Activated CD8-positive, alpha-beta T cell treated with anti-CD3 and anti-CD28 coated beads for 36 hours (primary cell): ENCODE measurements at places on chromosomes 3 and 15. TPM values are rescaled to one million over a fixed set of nuclear protein-coding genes. Genes with fewer than 3 reads are reported as not detected.

PLCB2 gene
- 58.8 TPM for total RNA-seq

DNA sequence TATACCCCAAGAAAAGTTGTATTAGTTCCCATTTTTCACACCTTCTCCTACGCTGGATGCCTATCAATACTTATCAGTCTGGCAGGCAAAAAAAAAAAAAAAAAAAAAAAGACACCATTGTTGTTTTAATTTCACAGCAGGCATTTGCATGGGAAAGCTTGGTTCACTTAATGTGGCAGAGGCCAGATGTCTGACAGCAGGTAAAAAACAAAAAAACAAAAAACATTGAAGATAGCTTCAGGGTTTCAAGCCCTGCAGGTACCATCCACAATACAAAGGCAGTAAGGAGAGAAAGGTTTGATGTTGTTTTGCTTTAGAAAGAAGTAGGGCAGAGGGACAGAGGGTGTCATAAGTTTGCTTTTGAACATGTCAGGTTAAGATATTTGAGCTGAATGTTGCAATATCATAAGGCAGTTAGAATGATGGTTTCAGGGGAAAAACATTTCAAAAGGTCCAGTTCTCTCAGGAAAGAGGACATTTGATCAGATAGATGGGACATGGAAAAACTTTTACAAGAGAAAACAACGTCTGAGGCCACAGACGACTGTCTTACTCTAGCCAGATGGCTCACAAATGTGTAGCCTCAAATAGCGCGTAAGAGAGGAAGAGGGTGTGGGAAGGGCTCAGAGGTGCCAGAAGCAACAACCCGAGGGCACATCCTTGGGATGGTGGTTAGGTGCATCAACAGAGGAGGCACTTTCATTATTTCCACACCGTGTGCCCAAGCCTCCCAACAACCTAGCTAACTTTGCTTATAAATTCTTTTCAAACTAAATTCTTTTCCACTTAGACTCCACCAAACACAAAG, 25.7 kb downstream of the PCOLCE2 start:
- DNase-seq: peak; percentile 18

GRCh38 chr3:52967398-52967797, 70.0 kb upstream of the STIMATE start:
- DNase-seq: no peak

HTR3E gene
- not detected for total RNA-seq

- DNase-seq: peak; percentile 56
These were observed 9.7 kb downstream of the SCAMP2 start for GRCh38 chr15:74863239-74864056.

THAP10 gene
- total RNA-seq: not detected

DNA sequence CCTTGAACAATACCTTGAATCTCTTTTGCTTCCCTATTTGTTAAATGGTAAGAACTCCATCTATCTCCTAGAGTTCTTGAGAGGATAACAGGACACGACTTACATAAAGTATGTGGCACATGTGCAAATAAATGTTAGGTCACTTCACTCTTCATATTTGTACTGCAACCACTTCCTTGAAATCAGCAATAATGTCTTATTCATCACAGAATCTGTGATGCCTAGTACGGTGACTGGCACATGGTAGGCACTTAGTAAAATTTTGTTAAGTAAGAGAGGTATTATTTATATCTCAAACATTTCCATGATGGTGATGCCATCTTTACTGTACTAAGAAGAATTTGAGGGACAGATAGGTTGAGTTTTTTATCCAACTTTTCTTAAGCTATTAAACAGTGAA, 14.3 kb downstream of the CD47 start:
- DNase-seq: no peak

- DNase-seq: no peak
These were observed 19.5 kb upstream of the BSN start for GRCh38 chr3:49534581-49535441.

FRMD4B gene
- 11.7 TPM for total RNA-seq

ZBED2 gene
- total RNA-seq: 235 TPM

LEKR1 gene
- 1.1 TPM for total RNA-seq

GRCh38 chr3:65685621-65686235, 353.0 kb downstream of the MAGI1 start:
- no peak for DNase-seq

DNA sequence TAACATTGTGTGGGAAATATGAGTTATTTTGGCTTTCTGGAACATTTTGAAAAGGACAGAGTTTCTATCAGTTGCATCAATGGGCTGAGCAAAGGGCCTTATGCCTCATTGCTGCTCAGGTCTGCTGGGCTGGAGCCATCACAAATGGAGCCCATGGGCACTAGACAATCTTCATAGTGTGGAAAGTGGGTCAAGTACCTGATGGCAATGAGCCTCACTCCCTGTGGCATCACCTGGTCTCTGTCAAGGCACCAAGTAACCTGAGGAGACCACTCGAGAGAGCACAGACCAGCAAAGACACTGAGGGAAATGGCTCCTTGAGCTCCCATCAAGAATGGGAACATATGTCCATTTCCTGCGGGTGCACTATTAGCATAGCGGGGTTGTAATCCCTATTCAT, 96.7 kb upstream of the PPP2R3A start:
- DNase-seq: no peak

GRCh38 chr3:100516232-100516631, 23.8 kb downstream of the TMEM45A start:
- no peak for DNase-seq

CPLX3 gene
- total RNA-seq: 0.11 TPM

DNA sequence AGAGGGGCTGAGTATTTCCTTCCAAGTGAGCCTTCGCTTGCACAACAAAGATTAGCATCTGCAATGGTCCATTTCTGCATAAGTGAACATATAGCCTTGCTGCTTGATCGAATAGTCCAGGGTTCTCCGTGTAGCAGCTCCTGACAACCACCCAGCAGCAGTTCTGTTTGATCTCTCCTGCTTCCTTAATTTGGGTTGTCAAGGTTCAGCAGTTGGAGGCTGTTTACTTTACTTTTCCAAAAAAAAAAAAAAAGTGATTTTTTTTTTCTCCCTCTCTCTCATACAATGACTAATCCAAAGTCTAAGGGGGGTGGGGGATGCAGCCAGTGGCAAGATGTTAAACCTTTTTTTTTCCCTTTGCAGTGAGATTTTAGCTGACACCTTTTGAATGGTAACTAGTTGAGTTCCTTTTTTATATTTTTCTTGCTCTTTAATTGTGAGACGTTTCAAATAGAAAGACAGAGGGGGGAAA, 3.6 kb downstream of the FOXP1 start:
- peak; percentile 37 for DNase-seq

DNA sequence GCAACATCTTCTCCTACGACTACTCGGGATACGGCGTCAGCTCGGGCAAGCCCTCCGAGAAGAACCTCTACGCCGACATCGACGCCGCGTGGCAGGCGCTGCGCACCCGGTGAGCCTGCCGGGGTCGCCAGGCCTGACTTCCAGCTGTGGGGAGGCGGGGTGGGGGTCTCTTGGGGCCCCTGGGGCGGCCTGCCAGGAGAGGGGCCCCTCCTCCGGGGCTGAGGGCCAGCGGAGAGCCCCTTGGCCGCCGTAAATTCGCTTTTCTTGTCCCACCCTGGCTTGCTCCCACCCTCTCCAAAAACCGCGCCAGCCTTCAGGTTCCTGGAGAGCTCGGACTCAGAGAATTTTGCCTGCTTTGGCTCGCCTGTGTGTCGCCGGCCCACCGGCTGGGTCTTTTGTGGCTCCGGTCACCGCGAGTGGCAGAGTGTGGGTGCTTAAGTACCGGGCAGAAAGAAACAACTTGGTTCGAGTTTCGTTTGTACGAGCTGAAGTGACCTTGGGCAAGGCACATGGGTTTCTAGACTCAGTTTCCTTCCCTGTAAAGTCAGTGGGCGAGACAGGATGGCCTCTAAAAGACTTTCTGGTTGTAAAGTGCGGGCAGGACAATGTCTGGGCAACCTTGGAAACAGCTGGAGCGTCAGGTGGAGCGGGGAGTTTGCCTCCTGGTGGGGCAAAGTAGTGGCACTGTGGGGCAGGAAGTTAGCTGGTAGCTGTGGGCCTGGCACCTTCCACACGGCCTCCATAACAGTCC, 976 bp downstream of the ABHD17C start:
- peak; percentile 28 for DNase-seq

- no peak for DNase-seq
These were observed 292.9 kb upstream of the GADL1 start for GRCh38 chr3:31187380-31187779.

GRCh38 chr15:39556461-39556860, 24.4 kb upstream of the THBS1 start:
- DNase-seq: no peak
